A549 (cell line): ENCODE measurements at places on chromosomes 3 and 15.

GRCh38 chr3:158221426-158221825, 111.5 kb downstream of the RSRC1 start:
- no peak for DNase-seq

GRCh38 chr3:114308830-114309229, 15.0 kb downstream of the TIGIT start:
- DNase-seq, result no peak

DNA sequence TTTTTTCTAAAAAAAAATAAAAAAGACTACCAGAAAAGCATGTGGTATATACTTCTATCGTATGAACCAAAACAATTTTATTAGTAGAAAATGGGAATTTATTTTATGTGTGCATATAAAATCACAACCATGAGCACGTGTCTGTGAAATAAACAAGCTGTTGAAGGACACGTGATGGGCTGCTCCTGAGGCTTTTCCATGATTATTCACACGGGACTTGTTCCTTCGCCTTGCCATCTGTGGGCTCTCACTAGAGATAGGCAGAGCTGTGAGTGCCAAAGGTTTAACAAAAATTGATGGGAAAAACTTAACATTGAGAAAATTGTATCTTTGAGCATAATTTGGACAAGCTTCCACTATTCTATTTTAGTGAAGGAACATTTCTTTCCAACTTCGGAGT, 12.4 kb upstream of the ETV5 start:
- DNase-seq, result no peak

DNA sequence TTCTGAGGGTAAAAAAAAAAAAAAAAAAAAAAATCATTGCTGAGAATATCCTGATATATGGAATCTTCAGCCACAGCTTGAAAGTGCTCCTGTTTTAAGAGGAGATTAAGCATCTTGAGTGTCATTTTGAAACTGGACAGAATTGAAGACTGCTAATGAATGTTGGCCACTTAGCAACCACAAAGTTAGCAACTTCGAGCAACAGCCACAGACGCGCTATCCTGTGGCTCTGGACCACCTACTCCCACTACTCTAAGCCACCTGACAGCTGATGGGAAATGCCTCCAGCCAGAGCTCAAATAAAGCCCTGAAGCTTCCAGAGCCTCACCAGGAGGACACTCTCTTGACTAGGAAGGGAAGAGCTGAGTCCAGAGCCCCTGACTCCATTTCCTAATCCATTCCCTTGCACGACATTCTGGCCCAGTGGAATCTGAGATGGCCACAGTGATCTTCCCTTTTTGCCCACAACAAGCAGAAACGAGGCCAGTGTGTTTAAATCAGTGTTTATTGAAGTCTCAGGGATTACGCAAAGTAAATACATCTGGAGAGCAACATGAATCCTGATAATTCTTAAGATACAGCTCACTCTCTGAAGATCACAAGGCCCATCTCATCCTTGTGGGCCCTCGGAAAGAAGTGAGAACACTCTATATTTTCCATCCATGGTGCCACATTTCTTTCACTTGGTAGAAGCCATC, 58.6 kb downstream of the TMEM212 start:
- DNase-seq, result no peak

- no peak for DNase-seq
These were observed 30.0 kb downstream of the SLC6A11 start for GRCh38 chr3:10845839-10846656.

GRCh38 chr15:74584779-74585178, 30.9 kb upstream of the CLK3 start:
- DNase-seq, result no peak
